ENCODE measurements at places on chromosomes 2 and 18.

- no peak for DNase-seq
Measured at GRCh38 chr2:109211315-109211714, 82.3 kb downstream of the SH3RF3 start.

- DNase-seq: no peak
Measured at GRCh38 chr2:102401456-102401855, 21.5 kb upstream of the IL18RAP start.

GRCh38 chr18:75545189-75545588 is 117.7 kb upstream of the SMIM21 start:
- no peak for DNase-seq

DNA sequence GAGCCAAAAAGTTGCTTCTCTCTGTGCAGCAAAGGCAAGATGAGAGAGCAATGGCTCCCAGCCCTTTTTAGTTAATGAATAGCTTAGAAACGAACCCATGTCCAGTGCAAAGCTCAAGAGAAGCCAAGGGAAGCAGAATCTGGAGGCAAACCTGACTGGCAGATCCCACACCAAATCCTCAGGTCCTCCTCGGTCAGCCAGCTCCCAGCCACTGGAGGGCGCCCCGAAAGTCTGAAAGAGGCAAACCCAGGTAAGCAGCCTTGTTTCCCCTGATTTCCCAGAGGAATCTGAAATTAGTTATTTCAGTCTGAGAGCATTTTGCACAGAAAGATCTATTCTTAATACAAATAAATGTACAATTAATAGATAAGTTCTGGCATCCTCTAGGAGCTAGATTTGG is 71.3 kb upstream of the PID1 start:
- no peak for DNase-seq

DNA sequence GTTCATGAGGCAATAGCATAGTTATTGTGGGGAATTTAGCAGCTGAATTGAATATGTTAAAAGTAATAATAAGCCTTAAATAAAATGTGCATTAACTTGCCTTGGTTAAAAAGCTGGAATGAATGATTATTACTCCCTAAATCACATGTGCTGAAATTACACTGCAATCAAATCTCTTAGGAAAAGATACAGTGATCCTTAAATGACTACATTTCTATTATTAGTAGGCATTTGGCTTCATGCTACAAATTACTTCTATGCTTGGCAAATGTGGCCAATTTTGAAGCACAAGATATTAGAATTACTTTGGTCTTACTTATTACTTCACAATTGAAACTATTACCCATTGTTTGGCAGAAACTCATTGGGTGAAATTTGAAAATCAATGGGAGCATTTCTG is 5.4 kb downstream of the RND3 start:
- no peak for DNase-seq

GRCh38 chr2:101463911-101464641 is 10.8 kb downstream of the RFX8 start:
- DNase-seq: no peak

- no peak for DNase-seq
Measured at GRCh38 chr2:242063436-242063835, 193.9 kb downstream of the RTP5 start.

DNA sequence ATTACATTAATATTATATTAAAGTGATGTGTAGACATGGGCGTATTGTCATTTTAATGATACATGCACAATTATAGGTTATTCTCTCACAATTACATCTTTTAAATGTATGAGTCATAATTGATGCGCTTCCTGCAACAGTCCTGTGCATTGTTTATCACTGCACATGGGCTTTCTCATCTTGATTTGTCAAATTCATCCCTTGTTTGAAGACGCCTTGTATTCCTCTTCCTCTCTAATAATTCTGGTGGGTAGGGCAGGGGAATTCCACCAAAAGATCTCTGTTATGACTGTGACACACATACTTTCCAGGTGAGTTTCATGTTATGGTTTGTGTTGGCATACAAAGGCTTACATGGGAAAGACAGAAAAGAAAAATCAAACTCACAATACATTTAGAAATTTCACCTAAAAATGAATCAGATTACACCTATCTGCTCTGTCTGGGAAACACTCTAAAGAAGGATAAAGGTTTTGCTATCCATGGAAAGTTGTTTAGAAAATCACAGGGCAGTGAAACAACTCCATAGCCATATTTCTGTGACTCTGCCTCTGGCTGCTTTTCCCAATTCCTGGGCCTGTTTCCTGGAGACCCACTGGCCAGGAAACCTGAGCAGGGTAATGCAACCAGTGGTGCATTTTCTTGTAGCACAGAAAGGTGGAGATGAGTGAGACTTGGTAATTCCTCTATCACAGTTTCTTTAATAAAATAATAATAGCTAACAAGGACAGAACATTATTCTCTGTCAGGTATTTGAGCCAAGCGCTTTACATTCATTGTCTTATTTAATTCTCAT is 13.2 kb downstream of the SLC9A2 start:
- no peak for DNase-seq

- no peak for DNase-seq
Measured at GRCh38 chr2:68768951-68769350, 34.3 kb downstream of the ARHGAP25 start.

DNA sequence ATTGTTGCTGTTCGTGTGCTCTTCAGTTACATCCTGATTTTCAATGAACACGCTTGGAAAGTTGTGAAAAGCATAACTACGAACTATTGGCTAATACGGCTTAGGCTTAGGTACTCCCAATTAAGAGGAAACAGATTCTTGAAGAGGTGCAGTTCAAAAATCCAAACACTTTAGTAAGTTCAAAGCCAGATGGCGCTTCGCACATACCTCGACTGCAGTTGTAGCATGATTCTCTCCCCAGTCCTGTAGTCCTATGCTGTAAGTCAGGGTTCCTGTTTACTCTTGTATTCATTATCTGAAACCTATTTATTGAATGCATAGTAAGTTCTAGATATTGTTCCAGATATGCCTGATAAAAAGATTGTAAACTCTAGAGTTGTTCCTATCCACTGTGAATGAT is 165.2 kb downstream of the TRIB2 start:
- DNase-seq: no peak

GRCh38 chr2:26018184-26019055 is 15.5 kb upstream of the RAB10 start:
- no peak for DNase-seq

- no peak for DNase-seq
Measured at GRCh38 chr2:240933048-240933965, 27.2 kb downstream of the CROCC2 start.

DNA sequence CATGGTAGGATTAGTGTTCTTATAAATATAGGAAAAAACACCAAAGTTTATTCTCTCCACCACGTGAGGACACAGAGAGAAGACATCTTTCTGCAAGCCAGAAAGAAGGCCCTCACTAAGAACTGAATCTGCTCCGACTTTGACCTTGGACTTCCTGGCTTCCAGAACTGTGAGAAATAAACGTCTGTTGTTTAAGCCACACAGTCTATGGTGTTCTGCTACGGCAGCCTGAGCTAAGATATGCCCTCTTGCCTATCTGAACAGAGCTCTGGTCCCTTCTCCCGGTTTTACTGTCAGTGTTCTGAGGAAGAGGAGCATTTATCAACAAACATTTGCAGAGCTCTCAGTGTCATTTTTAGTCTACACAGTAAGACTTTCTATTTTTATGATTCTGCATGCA is 131.3 kb downstream of the DOK6 start:
- no peak for DNase-seq

DNA sequence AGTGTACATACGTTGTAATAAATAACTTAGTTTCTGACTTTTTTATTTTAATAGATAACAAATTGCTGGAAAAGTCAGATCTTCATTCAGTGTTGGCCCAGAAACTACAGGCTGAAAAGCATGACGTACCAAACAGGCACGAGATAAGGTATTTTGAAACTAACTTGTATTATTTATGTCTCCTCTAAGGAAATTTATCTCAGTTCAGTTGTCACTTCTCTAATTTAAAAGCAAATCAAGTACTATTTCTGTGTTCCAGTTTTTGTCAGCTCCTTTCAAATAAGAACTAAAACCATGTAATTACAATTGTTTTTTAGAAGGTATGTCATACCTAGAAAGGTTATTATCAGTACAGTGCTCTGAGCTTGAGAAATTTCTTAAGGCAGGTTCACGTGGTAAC is 4.6 kb downstream of the ATG16L1 start:
- no peak for DNase-seq

DNA sequence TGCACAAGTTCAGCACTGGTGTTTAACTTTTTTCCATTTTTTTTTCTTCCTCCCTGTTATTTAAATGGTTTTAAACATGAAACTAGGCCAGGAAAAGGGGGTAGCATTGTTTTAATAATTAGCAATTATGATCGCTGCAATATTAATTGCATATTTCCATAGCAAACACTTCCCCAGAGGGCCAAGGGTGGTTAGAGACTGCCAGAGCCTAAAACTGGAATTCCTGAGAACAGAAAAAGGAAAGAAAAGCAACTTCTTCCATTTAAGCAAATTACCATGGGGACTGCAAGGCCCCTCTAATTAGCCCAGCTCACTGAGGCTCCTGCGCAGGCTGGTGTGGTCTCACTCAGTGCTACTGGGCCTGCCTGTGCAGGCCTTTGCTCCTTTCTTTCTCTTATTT is 201.5 kb downstream of the SMAD2 start:
- no peak for DNase-seq

- no peak for DNase-seq
Measured at GRCh38 chr2:225190987-225191386, 148.7 kb upstream of the DOCK10 start.

DNA sequence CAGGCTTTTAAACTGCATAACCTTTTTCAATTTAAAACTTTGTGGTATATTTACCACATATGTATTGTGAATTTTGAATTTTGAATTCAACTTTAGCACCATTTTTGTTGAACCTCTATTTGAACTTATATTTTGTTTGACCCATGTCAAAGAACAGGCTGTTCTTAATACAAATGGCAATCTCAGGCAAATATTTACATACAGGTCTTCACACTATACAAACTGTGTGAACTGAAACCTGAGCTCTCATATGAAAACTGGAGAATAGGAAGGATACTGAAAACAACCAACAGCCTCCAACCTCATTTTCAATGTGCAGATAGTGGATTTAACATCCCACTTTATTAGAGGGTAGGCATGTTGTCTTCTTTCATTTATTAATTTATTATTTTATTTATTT is 491.8 kb downstream of the KCNJ3 start:
- no peak for DNase-seq

DNA sequence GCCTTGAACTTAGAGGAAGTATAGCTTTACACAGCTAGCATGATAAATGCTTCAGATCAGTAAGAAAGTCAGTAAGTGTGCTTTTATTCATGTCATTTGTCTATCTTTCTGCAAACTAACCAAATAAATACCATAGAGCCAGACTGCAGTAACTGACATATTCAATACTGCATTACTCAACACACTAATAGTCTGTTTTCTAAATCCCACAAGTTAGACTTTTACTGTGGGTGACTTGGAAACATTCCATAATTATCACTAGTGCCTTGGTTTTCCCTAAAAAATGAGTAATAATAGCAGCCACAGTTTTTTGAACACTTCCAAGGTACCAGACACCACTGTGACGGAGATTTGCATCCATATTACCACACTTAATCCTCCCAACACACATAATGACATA is 33.0 kb downstream of the ACVR1 start:
- no peak for DNase-seq

DNA sequence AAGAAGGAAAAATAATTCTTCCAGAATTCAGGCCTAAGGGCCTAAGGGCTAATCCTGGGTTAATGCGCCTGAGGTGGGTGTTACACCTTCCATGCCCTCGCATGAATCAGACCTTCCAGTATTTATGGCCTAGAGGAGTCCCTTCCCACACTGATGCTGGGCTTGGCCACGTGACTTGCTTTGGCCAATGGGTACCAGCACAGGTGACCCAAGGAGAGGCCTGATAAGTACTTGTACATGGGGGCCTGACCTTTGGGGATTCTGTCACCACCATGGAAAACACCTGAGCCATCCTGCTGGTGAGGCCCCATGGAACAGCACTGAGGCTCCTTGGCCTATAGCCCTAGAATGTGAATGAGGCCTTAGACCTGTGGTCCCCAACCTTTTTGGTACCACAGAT is 79.8 kb downstream of the TNFRSF11A start:
- DNase-seq: no peak

DNA sequence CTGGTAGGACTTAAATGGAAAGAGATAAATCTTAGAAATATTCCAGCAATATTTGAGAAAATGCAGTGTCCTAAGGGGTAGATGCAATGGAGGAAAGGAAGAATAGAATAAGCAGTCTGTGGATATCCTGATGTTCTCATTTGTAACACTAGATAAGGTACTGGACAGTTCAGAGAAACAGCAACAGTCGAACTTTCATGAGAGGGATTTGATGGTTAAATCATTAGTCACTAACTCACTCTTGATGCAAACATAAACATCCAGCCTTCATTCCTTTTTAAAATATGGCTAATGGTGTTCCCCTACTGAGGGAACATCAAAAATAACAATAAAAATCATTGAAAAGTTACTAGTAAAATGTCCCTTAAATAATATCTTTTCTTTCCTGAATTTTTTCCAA is 211.4 kb upstream of the SLC39A10 start:
- DNase-seq: no peak

GRCh38 chr2:191316246-191316994 is 71.2 kb downstream of the MYO1B start:
- DNase-seq: no peak

GRCh38 chr2:219508444-219508734 is 5.9 kb upstream of the ASIC4 start:
- DNase-seq: no peak

DNA sequence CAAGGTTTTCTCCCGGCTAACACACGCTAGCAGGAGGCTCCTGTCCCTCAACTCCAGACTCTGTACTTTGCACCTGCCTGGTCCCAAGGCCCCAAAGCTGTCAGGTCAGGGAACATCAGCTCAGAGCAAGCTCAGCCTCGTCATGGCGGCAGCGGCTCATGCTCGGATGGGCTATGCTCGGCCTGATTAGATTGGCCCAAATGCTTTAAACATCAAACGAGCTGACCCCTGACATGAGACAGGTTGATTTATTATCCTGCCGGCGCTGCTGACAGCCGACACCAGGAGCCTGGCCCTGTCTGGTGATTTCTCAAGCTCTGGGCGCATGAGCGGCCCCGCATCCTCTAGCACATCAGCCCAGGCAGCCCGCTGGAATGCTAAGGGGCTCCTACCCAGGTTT is 436.4 kb downstream of the EIPR1 start:
- DNase-seq: no peak

DNA sequence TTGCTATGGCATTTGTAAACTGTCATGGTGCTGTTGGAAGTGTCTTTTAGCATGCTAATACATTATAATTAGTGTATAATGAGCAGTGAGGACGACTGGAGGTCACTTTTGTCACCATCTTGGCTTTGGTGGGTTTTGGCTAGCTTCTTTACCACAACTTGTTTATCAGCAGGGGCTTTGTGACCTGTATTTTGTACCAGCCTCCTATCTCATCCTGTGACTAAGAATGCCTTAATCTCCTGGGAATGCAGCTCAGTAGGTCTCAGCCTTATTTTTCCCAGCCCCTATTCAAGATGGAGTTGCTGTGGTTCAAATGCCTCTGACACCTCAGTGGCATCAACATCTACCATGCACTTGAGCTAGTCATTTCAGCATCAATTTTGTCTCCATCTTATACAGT is 29.7 kb downstream of the LYPD6 start:
- no peak for DNase-seq

- DNase-seq: no peak
Measured at GRCh38 chr2:112915300-112916144, 4.6 kb downstream of the IL37 start.

- no peak for DNase-seq
Measured at GRCh38 chr18:9561759-9562158, 52.6 kb downstream of the PPP4R1 start.

GRCh38 chr2:220969348-220969747 is 602.8 kb downstream of the EPHA4 start:
- no peak for DNase-seq

GRCh38 chr2:61736953-61737352 is 116.9 kb downstream of the FAM161A start:
- DNase-seq: no peak

Data from NCI-H2081 treated with DMSO at 0.1 percent for 48 hours (cell line).